ENCODE measurements at places on chromosomes 3 and 15. TPM values are rescaled to one million over a fixed set of nuclear protein-coding genes. Genes with fewer than 3 reads are reported as not detected.

Gene RYR3
- total RNA-seq: 0.08 TPM

DNA sequence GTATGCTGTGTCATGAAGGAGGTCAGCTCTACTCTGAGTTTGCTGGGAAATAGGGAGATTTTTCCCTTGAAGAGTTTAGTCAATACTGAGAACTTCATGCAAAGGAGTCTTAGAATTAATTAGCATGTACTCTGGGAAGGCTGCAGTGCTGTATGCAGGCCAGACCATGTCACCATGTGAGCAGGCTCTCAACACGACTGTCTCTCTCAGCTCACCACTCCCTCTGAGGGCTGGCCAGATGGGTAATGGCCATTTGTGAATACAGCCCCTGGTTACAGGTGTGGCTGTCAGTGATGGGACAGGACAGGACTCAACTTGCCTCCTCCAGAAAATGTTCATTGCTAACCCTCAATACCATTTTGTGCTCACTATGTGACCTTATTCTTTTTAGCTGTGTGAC is 5.1 kb upstream of the CERS3 start:
- DNase-seq: no peak

Gene NIT2
- total RNA-seq: 12.3 TPM

- no peak for DNase-seq
These were observed 16.0 kb downstream of the SEC61A1 start for GRCh38 chr3:128068156-128068620.

DNA sequence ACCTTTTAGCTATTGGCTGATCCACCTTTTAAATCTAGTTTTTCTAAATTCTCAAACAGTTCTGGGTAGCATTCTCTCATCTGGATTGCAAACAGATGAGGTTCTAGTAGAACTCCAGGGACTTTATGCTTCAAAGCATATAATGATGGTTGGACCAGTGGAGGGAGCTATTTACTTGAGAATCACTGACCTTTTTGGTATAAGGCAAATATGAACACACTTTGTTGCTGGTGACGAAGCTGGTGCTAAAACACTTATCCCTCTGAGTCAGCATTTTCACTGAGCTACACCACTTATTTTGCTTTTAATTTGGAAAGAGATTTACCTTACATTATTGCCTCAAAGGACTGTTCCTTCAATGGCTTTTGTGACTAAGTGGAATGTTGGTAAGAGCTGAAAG is 58.6 kb upstream of the SLITRK3 start:
- DNase-seq: no peak

Gene RBP2
- not detected for total RNA-seq

GRCh38 chr3:172118019-172118418 is 78.6 kb downstream of the FNDC3B start:
- DNase-seq: no peak

DNA sequence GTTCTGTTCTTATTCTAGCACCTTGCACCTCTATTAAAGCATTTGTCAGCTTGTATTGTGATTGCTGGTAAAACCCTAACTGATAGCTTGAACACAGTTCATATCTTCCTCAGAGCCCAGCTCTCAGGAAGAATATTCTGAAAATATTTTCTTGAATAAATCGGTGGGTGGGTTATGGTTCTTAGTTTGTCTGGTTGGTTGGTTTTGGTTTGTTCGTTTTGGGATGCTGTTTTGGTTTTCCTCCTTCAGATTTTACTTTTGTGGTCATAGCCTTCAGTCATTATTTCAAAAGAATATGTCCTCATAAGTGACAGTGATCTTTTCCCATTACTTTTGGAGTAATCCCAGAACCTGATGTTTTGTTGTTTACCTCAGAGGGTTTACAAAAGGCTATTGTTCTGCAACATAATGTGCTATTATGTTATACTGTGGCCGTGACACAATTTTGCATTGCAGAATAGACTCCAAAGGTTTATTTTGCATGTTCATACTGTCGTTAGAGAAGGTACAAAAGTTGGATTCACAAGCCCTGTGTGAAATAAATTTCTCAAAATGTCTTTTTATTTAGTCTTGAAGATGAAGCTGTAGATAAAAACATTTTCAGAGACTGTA is 2.7 kb upstream of the TMEM87A start:
- DNase-seq: no peak

Gene LRIG1
- total RNA-seq: 179 TPM

Gene SUSD5
- 1.7 TPM for total RNA-seq

GRCh38 chr15:40823572-40824343 is 4.8 kb downstream of the PPP1R14D start:
- DNase-seq: no peak

Gene OR5K3
- not detected for total RNA-seq

DNA sequence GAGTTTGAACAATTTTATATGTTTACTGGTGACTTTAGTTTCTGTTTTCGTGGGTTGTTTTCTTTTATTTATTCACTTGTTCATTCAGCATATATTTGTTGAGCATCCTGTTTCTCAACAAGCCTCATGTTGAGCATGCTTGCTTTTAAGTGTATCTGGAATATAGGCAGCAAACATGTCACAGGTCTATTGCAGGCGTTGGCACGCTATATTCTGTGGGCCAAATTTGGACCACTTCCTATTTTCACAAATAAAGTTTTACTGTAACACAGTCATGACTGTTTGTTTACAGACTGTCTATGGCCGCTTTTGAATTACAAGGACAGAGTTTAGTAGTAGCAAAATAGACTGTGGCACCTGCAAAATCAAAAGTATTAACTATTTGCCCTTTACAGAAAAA is 89.6 kb downstream of the THRB start:
- no peak for DNase-seq

DNA sequence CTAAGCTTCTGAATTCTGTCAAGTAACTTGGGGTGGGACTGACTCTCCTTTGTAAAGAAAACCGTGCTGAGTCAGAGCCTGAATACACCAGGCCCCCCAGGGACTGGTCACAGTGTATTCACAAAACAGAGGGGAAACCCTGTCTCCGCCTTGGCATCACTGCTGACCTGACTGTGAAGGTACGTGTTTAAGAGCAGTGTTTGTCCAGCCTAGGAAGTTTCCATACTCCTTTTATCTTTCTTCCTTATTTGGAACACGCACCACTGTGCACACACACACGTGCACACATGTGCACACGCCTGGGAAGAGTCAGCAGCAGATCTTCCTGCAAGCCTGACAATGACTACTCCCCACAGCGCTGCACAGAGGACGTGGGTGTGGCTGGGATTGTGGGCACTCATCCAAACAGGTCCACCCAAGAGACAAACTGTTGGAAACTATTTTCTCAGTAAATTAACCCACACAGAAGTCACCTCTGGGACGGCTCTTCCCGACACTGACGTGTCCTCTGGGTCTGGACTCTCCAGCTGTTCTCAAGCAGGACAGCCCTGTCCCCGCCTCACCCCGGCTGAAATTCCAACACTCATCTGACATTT is 87.7 kb downstream of the ATP10A start:
- DNase-seq: peak; percentile 85

GRCh38 chr15:80694611-80695098 is 455 bp upstream of the ABHD17C start:
- DNase-seq: no peak

DNA sequence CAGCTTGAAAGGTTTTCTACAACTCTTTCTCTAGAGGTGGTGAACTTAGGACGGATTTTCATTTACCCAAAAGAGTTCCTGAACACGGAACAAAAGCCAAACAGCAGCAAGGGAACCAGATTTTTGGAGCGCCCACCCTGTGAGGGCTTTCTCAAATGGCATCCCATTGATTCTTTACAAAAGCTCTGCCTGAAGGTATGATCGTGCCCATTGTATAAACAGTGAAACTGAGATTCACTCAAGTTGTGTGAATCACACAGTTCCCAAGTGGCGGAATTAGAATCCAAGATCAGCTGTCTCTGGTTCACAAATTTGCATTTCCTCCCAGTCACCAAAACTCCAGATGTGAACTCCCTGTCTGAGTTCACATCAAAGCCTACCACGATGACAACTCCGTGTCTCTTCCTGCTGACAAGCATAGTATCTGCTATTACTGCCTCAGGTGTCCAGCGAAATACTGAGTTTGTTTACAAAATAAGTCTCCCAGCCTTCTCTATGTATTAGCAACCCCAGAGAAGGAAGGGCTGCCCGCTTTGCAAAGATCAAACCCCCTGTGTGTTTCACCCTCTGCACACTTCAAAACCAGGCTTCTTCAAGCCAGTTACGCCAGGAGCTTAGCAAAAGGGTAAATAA is 235.9 kb upstream of the ST8SIA2 start:
- peak; percentile 18 for DNase-seq

Gene FRMD4B
- total RNA-seq: 30.6 TPM

- no peak for DNase-seq
These were observed 47.0 kb upstream of the RBP1 start for GRCh38 chr3:139586420-139587017.

- peak; percentile 75 for DNase-seq
These were observed 12.1 kb upstream of the RTP2 start for GRCh38 chr3:187714404-187714979.

Gene COL8A1
- total RNA-seq: 53.8 TPM

Gene PLSCR4
- total RNA-seq: 31.5 TPM

DNA sequence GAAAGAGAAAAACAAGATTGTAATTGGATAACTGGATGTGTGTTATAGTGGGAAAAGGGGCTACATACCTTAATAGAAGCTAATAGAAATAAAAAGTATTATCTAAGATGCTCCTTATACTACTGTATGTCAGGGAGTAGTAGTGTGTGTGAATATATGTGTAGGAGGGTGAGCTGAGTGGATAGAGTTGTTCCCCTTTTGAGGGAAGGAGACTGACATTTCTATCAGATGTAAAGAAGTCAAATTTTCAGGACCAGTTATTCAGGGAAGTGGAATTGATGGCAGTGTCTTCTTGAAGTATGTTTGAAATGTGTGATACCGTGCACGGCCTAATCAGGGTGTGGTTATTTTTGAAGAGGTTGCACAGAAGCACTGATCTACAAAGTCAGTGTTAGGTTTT is 49.1 kb downstream of the PCOLCE2 start:
- DNase-seq: no peak

Gene TRH
- total RNA-seq: 0.55 TPM

DNA sequence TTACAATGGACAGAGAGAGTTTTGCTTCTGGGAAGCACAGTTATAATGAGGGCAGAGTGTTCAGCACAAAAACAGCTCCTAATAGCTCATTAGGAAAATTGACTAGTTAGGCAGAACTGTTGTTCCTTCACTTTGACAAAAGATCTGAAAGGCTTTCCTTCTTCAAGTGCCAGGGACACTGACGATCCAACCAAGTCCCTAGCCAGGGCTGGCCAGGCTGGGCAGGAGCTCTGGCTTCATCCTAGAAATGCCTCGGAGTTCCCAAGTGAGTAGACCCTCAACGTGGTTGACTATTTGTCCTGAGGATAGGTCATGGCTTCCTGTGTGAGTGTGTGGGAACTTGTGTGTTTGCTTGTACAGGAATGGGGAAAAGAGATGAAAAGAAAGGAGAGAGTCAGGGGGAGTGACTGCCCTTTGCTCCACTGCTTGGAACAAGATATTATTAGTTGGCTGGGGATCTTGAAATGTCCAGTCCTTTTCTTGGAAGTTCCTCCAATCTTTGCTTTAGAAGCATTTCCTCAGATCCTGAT is 617.9 kb downstream of the NTRK3 start:
- DNase-seq: no peak

DNA sequence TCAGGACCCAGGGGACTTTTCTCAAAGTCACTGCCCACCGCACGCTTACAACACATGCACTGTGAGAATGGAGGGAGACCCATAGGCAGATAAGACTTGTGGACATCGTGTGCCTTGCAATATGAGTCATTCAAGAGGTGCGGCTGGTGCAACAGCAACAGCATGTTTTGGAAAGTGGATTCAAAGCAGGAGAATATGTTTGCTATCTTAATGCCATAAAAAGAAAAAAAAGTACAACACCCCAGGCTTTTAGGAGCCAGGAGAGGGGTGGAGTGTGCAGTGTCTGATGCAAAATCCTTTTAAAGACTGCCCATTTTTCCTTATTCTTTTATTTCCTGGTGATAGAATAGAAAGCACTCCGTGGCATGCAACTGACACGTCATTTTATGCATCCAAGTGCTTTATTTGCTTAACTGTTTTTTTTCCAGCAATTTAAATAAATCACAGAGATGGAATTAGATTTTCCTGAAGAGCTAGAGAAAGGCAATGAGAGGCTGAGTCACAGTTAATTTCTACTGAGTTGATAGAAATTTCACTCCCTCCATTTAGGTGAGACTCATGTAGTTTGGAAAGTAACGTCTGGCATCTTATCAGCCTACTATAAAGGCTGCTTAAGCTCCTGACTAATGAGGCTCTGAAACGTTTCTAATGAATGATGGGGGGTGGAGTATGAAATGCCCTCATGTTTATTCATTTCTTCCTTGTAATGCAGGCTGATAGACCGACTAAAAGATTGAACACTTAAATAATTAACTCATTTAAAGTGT is 96.4 kb downstream of the NSUN3 start:
- peak; percentile 62 for DNase-seq

GRCh38 chr3:78728406-78729145 is 1039.2 kb downstream of the ROBO1 start:
- DNase-seq: peak; percentile 65
